ENCODE measurements at places on chromosomes 16 and 17.

DNA sequence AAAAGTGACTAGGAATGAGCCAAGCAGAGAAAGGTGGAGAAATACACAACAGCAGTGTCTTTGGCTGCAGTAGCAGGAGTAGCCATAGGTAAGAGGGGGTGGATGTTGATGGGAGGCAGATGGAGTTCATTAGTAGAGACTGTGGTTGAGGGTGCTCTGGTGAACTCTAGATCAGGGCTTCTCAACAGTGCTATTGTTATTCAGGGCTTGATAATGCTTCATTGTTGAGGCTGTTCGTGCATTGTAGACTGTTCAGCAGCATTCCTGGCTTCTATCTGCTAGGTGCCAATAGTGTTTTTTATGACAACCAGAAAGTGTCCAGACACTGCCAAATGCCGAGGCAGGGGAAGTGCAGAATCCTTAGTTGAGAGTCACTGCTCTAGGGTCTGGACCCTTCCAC is 3.6 kb downstream of the ALKBH5 start:
- DNase-seq, result no peak

DNA sequence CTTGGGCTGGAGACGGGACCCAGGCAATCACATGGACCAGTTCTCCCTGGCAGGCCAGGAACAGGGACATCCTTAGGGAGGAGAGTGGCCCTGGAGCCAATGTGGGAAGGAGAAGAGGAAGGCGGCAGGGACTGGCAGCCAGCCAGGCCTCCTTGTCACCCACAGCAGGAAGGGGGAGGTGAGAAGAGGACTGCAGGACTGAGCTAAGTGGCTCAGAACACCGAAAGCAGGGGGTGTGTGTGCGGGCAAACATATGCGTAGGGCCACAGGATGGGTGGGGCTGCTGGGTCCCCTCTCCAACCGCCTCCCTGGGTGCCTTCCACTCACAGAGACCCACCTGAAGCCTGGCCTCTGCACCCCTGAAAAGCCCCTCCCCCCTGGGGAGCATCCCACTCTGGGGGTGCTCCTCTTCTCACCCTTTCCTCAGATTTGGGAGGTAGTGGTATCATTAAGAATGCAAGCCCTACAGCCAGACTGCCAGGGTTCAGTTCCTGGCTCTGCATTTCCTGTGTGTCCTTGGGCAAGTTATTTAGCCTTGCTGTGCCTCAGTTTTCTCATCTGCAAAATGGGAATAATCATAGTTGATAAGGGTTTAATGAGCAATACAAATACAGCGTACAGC is 8.1 kb downstream of the PNMT start:
- DNase-seq, result no peak

- no peak for DNase-seq
Observed at GRCh38 chr16:2952679-2953078, 11.4 kb upstream of the KREMEN2 start.

DNA sequence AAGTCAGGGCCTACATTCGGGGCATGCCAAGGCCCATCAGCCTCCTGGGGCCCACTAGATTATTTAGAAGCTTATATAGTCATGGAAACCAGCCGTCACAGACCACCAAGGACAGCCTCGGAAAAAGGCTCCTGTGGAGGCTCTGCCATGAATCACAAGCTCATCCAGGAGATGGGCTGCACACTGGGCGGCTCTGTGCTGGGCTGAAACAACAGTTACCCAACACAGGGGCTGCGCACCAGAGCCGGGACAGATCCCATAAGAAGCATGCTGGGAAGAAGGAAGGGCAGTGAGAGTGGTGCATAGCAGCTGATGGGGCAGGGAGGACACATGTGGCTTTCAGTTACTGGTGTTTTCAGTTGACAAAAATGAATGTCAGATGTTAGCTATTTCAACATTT is 67.7 kb upstream of the GSG1L start:
- no peak for DNase-seq

GRCh38 chr16:77437859-77438258 is 3.0 kb upstream of the ADAMTS18 start:
- DNase-seq, result no peak

DNA sequence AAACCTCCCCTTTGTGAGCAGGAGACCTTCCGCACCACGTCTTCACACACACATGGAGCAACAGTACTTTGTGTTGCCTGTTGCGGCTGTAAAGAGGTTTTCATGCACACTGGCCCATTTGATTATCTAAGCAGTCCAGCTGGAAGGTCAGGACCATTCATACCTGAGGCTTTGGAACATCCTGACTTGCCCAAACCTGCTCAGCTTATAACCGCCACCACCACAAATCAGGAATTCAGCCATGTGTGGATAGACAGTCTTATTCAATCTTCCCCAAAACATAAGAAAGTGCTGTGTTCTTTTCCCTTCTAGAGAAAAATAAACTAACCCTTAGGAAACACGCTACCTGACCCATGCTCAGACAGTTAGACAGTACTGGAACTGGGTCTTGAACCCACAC is 81.6 kb upstream of the XYLT1 start:
- DNase-seq, result no peak

- no peak for DNase-seq
Observed at GRCh38 chr17:45313996-45314740, 2.7 kb downstream of the MAP3K14 start.

DNA sequence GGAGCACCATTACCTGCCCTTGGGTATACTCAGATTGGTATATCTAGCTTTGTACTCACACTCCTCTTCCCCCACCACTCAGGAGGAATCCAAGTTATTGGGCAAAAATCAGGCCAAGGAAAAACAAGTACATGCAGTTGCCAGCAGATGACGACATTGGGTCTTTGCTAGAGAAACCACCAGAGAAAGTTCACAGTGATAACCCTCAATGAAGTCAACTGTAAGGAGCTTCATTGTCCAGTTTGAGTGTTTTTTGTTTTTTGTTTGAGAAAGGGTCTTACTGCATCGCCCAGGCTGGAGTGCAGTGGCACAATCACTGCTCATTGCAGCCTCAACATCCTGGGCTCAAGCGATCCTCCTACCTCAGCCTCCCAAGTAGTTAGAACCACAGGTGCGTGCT is 34.6 kb upstream of the TOX3 start:
- DNase-seq, result no peak

DNA sequence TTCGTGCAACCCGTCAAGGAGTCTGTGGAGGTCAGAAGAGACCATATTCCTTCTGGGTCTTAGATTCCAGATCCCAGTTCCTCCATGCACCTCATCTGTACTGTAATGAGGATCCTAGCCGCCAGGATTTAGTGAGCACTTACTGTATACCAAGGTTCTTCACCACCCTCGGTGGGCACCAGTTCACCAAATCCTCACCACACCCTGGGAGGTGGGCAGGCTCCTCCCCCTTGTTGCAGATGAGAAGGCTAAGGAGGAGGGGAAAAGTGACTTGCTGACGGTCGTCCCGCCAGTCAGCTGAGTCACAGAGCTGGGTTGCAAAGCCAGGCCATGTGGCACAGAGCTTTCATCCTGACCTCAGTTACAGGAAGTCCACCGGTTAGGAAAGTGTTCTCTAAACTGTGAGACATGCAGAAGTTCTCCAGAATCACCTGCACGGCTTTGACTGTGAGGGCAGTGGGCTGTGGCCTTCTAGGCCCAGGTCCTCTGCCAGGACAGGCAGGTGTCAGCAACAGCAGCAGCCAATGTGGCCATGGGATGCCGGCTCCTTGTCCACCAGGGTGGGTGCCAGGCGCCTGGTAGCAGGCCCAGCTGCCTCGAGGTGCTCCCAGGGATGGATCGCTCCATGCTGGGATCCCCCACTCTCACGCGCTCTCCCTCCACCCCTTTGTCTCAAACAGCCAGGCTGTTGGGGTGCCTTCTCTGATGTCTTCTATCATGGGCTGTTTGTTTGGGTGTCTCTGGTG is 240.3 kb upstream of the GSE1 start:
- no peak for DNase-seq

DNA sequence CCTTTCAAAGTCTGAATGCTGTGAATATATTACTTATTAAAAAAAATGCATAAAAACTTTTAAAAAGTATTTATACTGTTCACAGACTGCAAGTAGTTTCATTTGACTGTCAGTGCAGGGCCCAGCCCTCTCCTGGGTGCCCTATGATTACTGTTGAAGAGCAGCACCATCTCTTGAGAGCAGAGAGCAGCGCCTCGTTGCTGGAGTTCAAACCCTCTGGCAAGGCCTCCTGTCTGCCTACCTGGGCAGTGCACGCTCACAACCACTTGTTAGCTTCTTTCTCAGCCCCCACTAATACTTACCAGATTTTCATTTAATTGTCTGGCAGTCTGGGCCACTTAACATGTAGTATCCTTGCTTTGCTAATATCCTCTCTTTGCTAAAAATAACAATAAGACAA is 233.4 kb downstream of the PHKB start:
- DNase-seq, result no peak
